ENCODE measurements at places on chromosomes 5 and 9. TPM values are rescaled to one million over a fixed set of nuclear protein-coding genes. Genes with fewer than 3 reads are reported as not detected.

Gene PROB1
- total RNA-seq = 1.2 TPM

Gene BARHL1
- total RNA-seq = not detected

Gene NUDCD2
- 5.9 TPM for total RNA-seq

Gene PARP8
- 22.1 TPM for total RNA-seq

All from osteoblast (primary cell).